Stimulated activated CD4-positive, alpha-beta T cell treated with anti-CD3 and anti-CD28 coated beads, Interleukin-2, amount 100 ng/mL, for 4 hours (primary cell): ENCODE measurements at places on chromosomes 12 and 14.

DNA sequence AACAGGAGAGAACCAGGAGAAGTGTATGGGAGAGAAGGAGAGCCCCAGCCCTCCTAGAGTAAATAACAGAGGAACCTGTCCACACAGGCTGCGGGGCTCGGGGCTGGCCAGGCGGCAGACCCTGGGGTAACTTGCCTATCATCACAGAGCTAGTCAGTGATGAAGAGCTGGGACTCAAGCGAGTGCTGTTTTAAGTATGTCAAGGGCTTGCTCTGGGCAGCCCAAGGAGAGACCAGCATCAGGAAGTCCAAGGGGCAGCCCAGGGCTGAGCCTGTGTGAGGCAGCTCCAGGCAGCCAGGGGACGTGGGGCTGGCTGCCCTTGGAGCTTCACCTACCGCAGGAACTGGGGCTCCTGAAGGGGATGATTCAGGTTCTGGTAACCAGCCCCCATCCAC, 10.0 kb downstream of the VWF start:
- DNase-seq, result no peak

- DNase-seq, result no peak
Observed at GRCh38 chr12:115451151-115451779, 767.3 kb upstream of the TBX3 start.

DNA sequence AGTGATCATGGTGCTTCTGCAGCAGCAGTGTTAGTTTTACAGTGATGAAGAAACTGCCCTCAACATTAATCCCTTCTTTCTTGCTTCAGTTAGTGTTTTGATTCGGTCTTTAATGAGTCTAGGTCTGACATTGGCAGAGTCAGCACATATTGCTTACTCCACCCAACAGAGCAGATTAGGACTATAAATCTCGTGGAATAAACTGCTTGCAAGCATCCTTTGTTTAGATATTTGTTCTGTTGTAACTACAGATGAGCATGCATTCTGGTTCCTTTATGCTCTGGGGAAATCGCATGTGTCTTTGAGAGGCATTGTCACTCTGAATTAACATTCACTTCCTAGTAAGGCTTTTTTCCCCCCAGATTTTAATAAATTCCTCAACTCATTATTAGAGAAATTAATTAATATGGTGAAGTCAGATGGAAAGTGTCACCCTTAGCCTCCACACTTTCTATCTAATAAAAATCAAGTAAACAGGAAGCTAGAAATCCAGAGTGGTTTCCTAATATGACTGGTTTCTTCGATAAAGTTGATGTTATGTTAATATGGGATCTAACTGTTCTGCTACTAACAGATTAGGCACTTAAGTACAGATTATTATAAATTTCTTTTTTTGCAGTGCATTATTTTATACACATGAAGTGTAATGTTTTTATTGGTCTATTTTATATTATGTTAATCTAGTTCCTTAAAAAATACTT, 86.2 kb upstream of the SSTR1 start:
- DNase-seq, result no peak

GRCh38 chr14:23776296-23776695, 140.1 kb downstream of the DHRS2 start:
- no peak for DNase-seq

DNA sequence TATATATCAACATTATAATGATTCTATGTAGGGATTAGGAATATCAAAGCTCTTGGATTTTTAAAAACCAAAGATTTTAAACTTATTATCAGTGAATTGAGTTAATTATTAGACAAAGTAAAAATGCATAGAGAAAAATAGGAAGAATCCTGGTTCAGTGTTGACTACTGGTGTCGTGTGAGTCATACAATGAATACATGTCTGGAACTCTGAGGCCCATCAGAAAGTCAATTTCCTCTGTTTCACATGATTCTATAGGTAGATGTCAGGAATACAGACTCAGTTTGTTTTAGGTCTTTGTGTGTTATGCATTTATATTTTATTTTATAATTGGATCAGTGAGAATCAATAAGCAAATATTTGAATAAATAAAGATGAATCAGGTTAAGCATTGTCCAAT, 84.5 kb upstream of the RTL1 start:
- no peak for DNase-seq

DNA sequence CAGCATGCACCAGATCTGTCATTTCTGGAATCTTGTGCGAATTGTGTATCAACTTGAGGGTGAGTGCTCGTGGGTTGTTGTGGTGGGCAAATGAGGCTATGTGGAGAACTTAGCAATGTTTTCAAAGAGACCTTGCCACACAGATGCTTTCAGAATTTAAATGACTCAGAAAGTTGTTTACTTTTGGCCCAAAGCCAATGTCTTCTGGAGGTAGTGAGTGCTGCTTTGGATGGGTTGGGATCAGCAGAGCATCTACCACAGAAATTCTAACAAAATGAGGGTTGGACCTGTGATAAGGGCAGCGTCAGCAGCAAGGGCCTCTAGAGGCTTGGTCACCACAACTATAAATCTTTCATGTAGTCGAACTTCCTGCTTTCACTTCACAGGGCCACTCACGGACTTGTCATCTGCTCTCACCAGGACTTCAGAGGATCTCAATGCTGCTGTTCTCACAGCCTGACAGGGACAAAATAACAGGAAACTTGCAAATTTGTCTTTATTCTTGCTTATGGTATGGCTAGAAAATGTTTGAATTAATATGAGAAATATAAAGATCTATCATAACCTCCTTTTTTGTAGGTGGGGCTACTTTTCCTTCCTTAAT, 111.4 kb downstream of the DACT1 start:
- no peak for DNase-seq

DNA sequence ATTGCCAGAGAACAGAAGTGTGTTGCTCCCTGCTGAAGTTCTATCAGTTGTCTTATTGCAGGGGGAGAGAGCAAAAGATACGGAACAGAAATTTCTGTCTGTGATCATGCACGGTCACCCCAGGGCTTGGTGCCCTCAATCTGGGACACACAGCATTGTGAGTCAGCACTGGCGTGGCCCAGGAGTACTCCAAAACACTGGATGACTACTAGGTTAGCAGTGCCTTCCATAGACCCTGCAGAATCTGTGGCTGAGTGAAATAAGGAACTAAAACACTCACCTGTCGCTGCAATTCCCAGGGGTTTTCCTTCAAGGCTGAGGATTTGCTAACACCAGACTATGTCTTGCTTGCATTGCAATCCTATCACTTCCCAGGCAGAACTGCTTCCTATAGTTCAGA, 165.5 kb downstream of the ANO6 start:
- DNase-seq, result no peak

GRCh38 chr14:104087505-104087904, 2.0 kb downstream of the ASPG start:
- no peak for DNase-seq

GRCh38 chr12:111748867-111749266, 17.9 kb upstream of the ALDH2 start:
- no peak for DNase-seq

DNA sequence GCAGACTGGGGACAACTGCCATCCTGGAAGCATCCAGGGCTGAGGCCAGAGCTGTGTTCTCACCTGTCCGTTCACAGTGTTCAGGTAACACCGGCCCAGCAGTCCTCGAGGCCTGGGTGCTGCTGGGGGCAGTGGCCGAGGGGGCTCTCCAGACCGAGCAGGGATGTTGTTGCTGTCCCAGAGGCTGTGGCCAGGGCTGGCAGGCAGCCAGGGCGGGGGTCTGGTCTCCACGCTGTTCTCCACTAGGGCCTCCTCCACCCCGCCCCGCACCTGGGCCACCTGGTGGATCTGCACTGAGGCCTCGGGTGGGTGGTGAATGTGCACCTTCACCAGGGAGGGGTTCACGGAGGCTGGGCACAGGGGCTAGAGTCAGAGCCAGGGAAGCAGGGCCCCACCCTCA, 57.4 kb downstream of the ISCA2 start:
- no peak for DNase-seq

GRCh38 chr14:28373721-28374120, 392.9 kb upstream of the FOXG1 start:
- no peak for DNase-seq

GRCh38 chr12:61412201-61412600, 848.0 kb upstream of the USP15 start:
- no peak for DNase-seq
